ENCODE measurements at places on chromosomes 2 and 18.

GRCh38 chr2:217868911-217869334, 133.9 kb downstream of the TNS1 start:
- DNase-seq, result no peak

- peak; percentile 9 for DNase-seq
Measured at GRCh38 chr2:181239201-181239799, 217.9 kb upstream of the ITGA4 start.

- DNase-seq, result no peak
Measured at GRCh38 chr2:9992427-9993187, 41.1 kb downstream of the GRHL1 start.

GRCh38 chr18:78896111-78896905, 83.3 kb upstream of the SALL3 start:
- DNase-seq, result no peak

DNA sequence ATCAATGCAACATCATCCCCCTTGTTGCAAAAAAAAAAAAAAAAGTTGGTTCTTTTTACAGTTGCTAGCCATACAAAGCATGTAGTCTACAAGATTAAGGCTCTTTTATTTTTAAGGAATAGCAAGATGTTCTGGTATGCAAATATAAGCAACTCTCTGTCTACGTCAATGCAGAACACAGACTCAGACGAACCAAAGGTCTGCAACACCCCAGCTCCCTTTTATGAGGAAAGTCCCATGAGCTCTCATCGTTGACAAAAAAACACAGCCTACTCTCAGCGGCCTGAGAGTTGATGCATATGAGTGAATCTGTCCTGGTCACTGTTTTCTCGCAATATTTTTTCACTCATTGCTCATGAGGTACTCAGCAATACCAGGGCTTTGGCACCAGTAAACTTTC, 112.9 kb downstream of the STK39 start:
- no peak for DNase-seq

- peak; percentile 89 for DNase-seq
Measured at GRCh38 chr2:176491172-176491904, 222.1 kb downstream of the MTX2 start.

DNA sequence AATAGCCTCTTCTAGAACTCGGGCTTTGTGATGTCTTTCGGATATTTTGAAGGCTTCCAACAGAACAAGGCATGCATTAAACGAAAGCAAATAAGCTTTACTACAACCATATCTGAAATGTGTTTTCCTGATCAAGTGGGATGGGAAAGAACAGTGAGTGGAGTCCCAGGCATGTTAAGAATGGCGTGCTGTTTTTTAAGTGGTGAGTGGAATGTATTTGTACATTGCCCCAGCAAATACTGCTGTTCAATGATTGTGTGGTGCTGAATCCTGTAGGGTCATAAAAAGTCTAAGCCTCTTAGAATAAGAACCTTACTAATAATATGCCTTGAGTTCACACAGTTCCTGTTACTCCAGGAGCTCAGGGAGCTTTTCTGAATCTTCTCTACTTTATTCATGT, 52.5 kb downstream of the POMC start:
- DNase-seq, result no peak

DNA sequence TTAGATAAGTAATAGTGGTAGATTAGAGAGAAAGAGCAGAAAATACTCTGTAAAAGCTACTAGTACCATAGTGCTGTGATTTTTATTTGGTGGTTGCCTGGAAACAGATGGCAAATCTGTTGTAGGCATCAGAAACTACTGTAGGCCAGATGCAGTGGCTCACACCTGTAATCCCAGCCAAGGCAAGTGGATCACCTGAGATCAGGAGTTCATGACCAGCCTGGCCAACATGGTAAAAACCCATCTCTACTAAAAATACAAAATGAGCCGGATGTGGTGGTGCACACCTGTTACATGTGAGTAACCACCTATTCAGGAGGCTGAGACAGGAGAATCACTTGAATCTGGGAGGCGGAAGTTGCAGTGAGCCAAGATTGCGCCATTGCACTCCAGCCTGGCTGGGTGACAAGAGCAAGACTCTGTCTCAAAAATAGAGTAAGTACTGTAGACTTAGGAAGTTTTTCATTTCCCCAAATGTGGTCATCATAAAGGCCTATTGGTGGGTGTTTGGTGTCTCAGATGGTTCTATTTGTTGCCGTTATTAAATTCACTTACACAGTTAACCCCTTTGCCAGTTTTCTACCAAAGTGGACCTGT, 79.6 kb downstream of the SPTBN1 start:
- no peak for DNase-seq

DNA sequence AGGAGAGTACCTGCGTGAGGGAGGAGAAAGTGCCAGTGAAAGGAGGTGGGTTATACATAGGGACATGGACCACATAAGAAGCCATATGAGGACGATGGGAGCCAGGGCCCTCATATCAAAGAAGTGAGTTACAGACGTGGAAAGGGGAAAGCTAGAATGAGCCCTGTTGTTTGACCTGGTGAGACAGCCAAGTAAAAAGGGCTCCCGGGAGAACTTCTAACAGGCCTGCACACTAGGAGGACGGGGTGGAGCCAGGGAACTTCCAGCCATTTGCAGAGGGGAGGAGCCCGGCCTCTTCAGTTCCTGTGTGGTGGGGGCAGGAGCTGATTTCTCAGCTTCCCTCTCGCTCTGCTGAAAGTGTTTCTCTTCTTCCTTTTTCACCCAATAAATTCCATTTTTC, 84.1 kb upstream of the SLC66A3 start:
- DNase-seq, result no peak

DNA sequence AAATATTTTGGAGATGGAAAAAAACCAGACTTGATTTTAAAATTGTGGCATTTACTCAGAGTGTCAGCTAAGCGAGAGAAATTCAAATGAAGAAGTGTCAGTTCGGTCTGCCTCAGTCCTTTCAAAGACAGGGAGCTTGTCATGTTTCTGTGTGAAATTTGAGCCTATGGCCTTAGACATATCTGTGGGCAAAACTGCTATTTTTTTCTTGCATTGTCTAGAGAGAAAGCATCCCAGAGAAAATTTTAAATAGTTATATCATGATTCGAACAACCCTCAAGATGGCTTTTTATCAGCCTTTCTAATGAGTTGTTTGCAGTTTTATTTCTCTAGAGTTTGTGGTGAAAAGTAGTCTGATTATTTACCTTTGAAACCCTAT, 50.2 kb upstream of the KCNE4 start:
- no peak for DNase-seq

- DNase-seq, result peak; percentile 87
Measured at GRCh38 chr2:122960759-122961641, 1064.1 kb upstream of the CNTNAP5 start.

DNA sequence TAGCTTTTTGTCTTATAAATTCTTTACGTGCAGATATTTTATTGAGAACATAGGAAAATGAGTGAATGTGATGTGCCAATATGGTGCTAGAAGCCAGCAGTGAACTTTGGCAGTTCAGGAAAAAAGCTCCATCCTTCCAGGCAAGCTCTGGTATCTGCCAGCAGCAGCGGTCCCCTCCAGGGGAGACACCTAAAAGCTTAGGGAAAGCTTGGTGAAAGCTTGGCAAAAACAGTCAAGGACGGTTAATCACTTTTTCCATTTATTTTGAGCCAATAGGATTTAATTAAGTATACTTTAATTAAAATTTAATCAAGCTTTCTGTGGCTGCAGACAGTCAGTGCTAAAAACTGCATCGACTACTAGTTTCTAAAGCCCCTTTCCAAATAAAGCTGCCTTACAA, 60.4 kb downstream of the PID1 start:
- no peak for DNase-seq

GRCh38 chr2:147110317-147110716, 734.5 kb upstream of the ACVR2A start:
- no peak for DNase-seq

DNA sequence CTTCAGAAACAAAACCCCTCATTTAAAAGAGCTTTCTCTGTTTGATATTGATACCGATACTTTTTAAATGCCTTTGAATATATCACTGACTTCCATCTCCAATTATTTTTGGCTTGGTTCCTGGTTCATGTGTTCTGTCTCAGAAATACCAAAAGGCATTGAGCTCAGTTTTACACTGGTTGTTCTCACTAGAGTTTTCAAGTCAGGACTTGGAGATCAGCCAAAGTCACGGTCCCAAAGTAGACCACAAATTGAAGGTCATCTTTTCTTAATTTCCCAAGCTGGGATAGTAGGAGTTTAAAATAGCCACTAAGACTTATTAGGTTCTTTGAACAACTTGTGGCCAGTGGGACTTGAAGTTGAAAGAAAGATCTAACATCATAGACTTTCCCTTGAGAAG, 24.2 kb downstream of the DHRS9 start:
- DNase-seq, result no peak

GRCh38 chr2:133871545-133872209, 303.4 kb upstream of the NCKAP5 start:
- DNase-seq, result peak; percentile 30

GRCh38 chr18:22509423-22509822, 91.7 kb upstream of the CTAGE1 start:
- DNase-seq, result no peak

GRCh38 chr2:81549646-81550045, 1245.1 kb upstream of the LRRTM1 start:
- no peak for DNase-seq

DNA sequence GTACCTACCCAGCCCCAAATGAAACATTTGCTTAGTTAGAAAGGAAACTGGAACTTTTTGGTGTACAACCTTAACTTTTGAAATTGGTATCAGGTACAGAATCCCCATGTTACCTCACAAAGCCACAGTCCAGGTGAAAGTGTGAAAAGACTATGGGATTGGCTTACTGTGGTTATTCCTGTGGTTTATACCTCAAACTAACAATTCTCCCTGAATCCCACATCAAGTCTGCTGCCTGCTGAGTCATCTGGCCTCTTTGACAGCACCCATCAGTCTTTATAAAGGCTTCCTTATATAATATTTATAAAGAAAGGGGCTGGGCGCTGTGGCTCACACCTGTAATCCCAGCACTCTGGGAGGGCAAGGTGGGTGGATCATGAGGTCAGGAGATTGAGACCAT, 164.6 kb downstream of the TMEM247 start:
- DNase-seq, result no peak

DNA sequence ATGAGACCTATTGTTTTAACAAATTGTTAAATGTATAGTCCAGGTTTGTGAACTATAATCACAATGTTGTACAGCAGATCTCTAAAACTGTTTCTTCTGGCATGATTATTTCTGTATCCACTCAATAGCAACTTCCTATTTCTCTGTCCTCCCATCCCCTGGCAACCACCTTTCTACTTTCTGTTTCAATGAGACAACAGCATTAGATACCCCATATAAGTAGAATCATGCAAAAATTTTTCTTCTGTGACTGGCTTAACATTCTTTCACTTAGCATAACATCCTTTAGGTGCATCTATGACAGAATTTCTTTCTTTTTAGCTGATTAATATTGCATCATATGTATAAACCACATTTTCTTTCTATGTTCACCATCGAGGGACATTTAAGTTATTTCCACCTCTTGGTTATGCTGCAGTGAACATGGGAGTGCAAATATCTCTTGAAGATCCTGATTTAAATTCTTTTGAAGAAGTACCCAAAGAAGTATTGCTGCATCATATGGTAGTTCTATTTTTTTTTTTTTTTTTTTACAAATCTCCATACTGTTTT, 713.5 kb downstream of the LRP1B start:
- no peak for DNase-seq

GRCh38 chr18:10055125-10055750, 141.4 kb downstream of the VAPA start:
- no peak for DNase-seq

GRCh38 chr2:74566754-74567085, 12.2 kb downstream of the DOK1 start:
- no peak for DNase-seq

DNA sequence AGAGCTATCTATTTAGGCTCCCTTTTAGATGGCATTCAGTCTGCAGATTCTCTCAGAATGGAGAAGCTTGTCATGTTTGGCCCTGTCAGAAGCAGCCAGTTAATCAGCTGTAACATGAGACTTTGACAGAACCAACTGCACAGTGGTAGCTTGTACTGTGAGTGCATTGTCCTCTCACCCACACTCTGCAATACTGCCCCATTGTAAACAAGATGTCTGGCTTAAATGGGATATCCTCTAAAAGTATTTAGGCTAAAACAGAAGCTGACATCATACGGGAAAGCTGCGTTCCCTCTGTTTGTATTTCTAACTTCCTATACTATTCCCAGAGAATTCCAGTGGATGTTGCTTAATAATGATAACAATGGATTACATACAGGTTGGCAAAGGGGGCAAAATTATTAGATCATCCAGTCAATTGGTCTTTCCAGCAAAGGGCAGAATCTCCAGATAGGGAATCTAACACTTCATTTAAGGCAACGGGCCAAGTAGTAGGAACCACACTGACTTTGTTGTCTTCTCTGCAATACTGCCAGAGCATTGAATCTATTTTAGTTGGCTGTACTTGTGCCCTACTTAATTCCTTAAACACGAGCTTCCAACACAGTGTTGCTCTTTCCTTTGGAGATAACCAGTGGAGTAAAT, 15.4 kb upstream of the STAT4 start:
- no peak for DNase-seq

DNA sequence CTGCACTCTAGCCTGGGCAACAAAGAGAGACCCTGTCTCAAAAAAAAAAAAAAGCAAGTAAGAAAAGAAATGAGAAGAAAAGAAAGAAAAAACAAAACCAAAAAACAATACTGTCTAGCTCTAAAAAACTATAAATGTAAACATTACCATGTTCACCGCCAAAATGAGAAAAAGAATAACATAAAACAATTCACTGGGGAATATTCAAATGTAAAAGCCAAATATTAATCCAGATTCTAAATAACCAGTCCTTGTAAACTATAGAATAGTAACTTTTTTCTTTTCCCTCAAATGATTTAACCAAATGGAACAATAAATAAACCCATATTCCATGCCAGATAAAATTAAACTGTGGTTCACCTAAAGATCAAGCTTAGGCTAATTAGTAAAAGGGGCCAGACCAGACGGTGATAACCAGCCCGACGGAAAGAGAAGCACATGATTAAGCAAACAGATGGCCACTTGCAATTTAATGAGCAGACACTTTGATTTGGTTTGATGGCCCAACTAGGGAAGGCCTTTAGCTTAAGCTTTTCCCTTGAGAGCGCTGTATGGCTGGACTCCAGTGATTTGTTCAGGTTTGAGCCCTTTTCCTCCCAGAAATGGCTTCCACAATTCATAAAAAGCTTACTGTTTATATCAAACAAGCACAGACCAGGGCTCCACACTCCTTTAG, 39.4 kb upstream of the ZNF397 start:
- no peak for DNase-seq

- DNase-seq, result no peak
Measured at GRCh38 chr2:134258684-134259388, 5.0 kb downstream of the MGAT5 start.

- DNase-seq, result no peak
Measured at GRCh38 chr2:42795841-42796301, 3.5 kb upstream of the HAAO start.

DNA sequence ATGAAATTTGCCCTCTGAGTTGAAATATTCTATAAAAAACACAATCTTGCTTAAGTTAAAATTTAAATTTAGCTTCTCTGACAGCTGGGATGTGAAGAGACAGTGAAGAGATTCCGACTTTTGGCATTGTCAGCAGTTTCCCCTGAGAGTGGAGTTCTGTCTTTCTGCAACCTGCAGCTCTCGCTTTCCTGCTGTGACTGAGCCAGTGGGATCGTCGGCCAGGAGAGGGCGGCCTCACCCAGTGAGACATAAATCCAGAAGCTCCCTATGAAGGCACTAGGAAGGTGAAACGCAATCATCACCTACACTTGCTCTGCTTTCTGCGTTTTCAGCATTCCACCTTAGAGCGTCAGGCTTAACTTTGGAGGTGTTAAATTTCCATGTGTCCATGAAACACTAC, 75.4 kb upstream of the HNMT start:
- peak; percentile 23 for DNase-seq

Measured in RKO (cell line).